ENCODE measurements at places on chromosomes 1 and 21.

DNA sequence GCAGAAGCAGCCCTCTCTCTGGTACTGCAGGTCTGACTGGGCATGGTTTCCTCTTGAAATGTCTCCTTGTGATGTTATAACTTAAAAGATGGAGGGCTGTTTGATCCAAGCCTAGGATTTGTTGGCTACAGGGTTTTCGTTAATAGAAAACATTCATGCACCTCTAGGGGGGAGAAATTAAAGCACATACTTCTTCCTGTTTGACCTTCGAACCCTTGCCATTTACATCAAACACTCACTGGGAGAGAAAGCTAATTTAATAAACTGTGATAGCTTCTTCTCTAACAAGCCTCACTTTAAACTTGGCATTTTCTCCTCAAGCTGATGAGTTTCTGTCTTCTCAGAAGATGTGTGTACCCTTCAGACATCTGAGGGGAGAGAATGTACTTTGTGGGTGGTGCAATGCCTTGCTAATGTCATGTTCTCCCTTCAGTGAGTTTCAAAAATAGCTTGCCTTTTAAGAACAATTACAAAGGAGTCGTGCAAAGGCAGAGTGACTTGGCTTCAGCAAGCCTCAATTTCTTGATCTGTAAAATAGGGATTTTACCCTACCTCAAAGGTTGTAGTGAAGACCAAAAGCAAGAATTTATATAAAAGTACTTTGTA lies 20.4 kb downstream of the CACHD1 start:
- DNase-seq = no peak

DNA sequence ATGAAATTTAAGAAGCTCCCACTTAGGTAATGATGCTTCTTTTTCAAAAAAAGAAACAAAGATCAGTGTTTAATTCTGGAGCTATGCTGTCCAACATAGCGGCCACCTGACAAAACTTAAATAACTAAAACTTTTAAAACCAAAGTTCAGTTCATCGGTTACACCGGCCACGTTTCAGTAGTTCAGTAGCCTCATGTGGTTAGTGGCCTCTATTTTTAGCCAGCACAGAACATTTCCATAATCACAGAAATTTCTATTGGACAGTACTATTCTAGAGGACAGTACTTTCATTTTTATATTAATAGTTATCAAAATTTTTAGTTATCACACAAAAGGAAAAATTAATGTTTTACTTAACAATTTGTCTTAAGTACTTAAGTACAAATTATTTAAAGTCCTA lies 141.0 kb downstream of the USP25 start:
- DNase-seq = no peak

DNA sequence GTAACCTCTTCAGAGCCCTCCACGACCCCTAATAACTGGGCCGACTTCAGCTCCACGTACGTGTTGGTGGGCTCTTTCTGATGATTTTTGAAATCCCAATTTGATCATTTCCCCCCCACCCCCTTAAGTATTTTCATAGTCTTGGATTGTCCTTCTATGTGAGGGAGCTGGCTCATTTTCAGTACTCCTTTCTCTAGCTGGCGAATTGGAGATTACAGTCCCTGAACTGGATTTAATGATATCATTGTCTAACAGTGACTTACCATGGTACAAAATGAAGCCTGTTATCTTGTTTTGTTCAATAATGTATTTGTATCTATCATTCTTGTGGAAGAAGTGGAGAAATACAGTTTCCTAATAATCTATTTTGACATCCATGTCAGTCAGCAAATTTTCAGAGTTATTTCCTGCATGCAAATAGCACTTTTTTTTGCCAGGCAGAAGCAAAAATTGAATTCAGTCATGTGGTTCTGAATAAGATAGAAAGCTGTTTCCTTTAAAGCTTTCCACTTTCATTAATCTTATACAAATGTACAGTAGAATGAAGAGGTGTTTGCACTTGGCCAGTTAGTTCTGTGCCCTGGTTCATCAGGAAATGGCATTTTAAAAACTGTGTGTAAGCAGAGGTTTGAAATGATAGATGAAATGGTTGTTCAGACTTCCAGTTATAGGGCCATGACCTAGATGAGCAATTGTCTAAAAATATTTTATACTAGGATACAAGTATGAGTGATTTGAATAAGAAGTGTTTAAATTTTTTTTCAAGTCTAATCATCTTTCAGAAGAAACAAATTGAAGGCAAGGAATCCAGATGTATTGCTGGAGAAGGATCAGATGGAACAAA lies 104.2 kb downstream of the ATP5PO start:
- no peak for DNase-seq

GRCh38 chr1:53324321-53324720 lies 3.5 kb downstream of the LRP8 start:
- no peak for DNase-seq

- DNase-seq = no peak
Observed at GRCh38 chr1:224081604-224082003, 32.3 kb upstream of the FBXO28 start.

- DNase-seq = no peak
Observed at GRCh38 chr1:36876990-36877389, 157.3 kb downstream of the GRIK3 start.

- DNase-seq = no peak
Observed at GRCh38 chr1:43031316-43032203, 72.9 kb upstream of the SLC2A1 start.

- no peak for DNase-seq
Observed at GRCh38 chr1:239566074-239566473, 179.7 kb downstream of the CHRM3 start.

- DNase-seq = no peak
Observed at GRCh38 chr1:234940841-234941240, 187.8 kb downstream of the TOMM20 start.

DNA sequence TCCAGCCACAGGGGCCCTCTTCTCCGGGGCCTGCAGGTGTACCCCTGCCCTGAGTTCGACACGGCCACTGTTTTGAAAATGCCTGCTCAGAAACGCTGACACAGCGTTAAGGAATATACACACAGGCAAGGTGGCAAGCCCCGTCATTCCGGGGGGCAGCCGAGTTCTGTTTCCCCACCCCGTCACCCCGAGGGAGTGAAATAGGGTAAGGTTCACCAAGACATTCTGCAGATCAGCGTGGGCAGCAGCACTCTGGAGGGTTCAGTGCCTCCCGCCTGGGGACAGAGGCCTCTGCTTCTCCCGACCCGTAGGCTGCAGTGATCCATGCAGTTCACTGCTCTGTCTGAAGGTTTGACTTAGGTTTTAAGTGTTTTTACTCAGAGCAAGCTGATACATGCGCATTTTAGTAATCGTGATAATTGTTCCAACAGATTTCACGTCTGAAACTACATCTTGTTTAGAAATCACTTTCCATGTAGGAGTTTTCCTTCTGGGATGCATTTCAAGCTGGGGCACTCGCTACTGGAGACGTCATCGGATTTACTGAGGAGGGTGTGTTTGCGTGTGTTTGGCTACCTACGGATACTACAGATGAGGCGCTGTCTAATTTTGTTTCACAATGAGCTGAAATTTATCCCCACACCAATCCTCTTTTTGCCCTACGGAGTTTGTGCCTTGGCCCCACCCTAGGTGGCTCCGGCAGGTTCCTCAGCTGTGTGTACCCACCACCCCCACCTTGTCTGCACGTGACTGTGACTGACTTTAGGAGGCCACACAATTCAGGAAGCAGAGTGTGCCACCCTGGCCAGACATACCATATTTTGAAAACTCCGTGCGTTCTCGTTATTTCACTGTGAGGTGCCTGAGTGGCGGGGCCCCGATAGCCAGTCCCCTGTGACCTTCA lies 63.5 kb downstream of the AGPAT3 start:
- no peak for DNase-seq

- no peak for DNase-seq
Observed at GRCh38 chr1:117009132-117009531, 7.6 kb downstream of the CD101 start.

DNA sequence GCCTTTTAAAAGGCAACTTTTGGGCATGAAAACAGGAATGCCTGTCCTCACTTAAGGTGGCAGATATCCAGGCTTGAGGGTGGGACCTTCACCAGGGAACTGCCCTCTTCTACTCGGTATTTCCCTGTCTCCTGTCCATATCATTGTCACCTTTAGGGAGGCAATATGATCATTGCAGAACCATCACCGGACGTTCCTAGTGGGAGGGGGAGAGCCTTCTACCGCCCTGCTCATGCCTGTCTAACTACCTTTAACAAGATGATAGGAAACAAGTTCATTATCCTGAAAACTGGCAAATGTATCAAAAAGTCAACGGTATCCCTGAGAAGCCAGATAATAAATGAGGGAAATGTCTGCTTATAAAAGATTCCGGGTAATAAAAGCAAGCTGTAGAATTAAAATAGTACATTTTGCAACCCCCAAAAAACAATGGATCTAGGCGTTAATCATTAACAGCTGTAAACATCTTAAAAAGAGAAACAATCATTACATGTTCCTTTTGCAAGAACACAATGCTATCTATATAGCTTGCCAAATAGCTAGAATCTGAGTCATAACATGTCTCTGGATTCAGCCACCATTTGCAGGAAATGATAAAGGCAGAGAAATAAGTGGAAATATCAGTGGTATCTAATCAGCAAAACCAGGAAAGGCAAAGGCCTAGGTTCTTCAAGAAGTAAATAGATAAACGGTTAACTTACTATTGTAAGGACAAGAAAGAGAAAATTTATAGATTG lies 852.9 kb upstream of the ADGRL4 start:
- DNase-seq = no peak

DNA sequence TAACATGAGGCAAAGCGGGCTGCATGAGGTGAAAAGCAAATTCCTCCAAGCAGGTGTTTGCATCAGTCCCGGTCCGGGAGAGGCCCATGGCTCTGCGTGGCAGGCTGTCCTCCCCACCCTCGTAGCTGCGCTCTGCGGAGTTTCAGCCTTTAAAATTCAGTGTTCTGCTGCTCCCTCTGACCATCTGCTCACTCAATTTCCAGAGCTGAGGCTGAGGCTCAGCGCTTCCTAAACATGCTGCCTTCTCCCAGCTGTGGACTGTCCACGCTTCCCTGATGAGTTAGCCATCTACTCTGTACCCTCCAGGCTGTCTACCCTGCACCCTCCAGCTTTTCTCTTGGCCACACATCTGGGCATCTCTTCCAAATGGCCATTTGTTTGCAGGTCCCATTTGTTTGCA lies 87.7 kb downstream of the KCNJ6 start:
- no peak for DNase-seq

- DNase-seq = no peak
Observed at GRCh38 chr1:30742963-30743559, 14.5 kb downstream of the LAPTM5 start.

GRCh38 chr1:9230869-9231533 lies 3.6 kb upstream of the H6PD start:
- no peak for DNase-seq

- DNase-seq = no peak
Observed at GRCh38 chr21:26593800-26594199, 20.7 kb upstream of the CYYR1 start.

- DNase-seq = peak; percentile 17
Observed at GRCh38 chr1:16248603-16249516, 11.9 kb upstream of the CPLANE2 start.

GRCh38 chr1:38420666-38421065 lies 374.1 kb upstream of the POU3F1 start:
- no peak for DNase-seq

GRCh38 chr1:220734571-220735326 lies 13.4 kb upstream of the MTARC2 start:
- DNase-seq = no peak

- DNase-seq = no peak
Observed at GRCh38 chr1:12063141-12064072, at the start of gene TNFRSF8. Gene TNFRSF8, plus strand, starts transcription at chr1:12063303. Its CDS starts 296 bp downstream, at chr1:12063599.

DNA sequence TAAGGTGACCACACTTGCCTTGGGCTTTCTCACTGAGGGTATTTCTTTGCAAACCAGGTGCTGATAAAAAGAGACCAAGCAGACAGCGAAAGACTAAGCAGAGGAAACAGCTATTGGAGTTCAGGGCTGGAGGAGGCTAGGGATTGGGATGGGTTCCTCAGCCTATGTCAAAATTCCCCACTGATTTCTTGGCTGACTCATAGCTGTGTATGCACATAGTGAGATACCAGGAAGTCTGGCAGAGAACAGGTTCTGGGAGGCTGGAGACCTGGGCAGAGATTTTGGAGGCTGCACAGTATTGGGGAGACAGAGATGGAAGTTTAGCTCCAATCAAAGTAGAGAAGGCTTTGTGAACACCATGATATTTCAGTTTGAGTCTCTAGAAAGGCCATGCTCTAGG lies 25.3 kb downstream of the YARS1 start:
- no peak for DNase-seq

DNA sequence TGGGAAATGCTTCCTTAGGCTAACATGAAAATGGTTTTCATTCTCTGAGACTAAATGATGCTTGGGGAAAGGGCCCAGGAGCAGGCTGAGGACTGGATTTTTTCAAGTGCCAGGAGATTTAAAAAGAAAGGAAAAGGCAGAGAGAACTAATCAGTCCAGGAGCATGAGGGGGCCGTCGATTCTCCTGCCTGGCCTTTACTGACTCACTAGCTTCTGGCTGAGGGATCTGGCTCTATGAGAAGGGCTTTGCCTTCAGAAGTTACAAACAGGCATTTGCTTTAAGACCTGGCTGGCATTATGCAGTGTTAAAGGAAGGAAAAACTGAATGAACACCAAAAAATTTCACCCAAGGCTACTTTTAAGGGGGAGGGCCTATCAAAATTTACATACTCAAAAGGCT lies 359.2 kb downstream of the PBX1 start:
- no peak for DNase-seq

DNA sequence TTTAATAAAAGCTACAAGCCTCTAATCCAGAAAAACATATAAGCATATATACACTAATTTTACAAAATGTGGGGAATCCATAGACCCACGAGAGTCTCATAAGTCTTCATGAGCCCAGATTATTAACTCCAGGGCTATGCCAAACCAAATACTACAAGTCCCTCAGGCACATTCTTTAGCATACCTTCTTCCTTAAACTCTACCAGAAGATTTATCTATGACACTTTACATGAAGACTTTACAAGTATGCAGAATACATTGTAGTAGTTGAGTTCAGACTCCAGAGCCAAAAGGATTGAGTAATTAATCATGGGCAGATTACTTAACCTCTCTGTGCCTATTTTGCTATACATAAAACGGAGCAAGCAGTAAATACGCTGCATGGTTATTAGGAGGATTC lies 793.7 kb upstream of the ADGRL2 start:
- DNase-seq = no peak

- DNase-seq = no peak
Observed at GRCh38 chr1:91278754-91279153, 125.9 kb downstream of the HFM1 start.

- DNase-seq = no peak
Observed at GRCh38 chr1:203281851-203282661, 23.3 kb upstream of the BTG2 start.

DNA sequence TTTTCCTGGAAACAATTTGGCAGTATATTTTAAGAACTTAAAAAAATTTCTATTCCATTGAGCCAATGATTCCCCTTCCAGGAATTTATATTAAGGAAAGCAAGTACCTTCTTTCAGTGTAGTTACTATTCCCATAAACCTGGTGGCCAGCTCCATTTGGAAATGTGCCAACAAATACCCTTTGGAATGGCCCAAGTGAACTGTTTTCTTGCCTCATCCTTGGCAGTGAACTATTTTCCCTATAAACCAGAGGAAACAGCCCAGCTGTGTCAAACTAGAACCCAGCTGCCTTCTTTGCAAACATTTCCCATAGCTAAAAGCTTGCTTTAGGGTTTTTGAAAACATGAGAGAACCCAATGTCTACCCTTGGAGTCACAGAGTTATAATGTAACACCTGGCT lies 496.9 kb downstream of the NEGR1 start:
- no peak for DNase-seq

- no peak for DNase-seq
Observed at GRCh38 chr1:47317841-47318240, 3.9 kb upstream of the STIL start.
